ENCODE measurements at places on chromosomes 2 and 18.

DNA sequence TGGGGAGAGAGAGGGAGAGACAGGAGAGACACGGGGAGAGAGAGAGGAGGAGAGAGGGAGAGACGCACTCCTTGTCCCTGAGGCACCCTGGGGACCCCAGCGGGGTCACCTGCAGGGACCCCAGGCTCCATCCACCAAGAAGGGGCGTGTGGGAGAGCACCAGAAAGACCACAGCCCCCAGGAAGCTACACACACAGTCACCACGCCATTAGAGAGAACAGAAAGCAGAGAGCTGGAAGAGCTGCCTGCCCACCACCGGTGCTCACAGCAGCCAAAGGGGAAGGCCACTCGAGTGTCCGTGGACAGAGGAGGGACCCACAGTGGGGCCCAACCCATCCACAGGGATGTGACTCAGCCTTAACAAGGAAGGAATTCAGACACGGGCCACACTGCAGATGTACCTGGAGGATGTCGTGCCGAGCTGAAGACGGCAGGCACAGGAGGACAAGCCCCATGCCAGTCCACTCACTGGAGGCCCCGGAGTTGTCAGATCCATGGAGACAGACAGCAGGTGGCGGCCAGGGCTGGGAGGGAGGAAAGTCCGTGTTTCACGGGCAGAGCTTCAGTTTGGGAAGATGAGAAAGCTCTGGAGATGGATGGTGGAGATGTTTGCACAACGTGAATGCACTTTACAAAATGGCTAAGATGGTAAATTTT is 11.5 kb upstream of the NFATC1 start:
- no peak for DNase-seq

GRCh38 chr2:88500691-88501090 is 48.2 kb upstream of the FOXI3 start:
- DNase-seq = no peak

GRCh38 chr2:136233298-136233697 is 115.3 kb upstream of the CXCR4 start:
- no peak for DNase-seq

DNA sequence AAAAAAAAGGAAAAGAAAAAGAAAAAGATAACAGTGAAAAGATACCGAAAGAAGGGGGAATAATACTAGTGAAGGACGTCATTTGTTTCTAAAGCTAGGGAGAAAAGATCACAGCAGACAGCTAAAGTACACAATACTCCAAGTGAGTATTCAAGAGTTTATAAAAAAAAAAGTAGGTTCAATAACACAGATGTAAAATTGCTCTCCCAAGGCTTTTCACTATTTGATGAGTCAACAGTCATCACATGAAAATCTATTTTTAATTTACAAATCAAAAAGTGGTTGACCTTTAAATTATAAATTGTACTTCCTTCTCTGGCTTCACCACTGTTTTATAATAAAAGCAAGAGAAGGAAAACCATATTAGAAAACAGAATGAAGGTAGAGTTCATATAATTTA is 144.0 kb downstream of the ZRANB3 start:
- no peak for DNase-seq

Data from stimulated activated CD4-positive, alpha-beta T cell treated with anti-CD3 and anti-CD28 coated beads, Interleukin-2, amount 100 ng/mL, for 24 hours (primary cell).